ENCODE measurements at places on chromosomes 5 and 9. TPM values are rescaled to one million over a fixed set of nuclear protein-coding genes. Genes with fewer than 3 reads are reported as not detected.

- H3K27ac ChIP-seq, result peak overlapping the region; percentile 69
- H3K4me3 ChIP-seq, result no peak overlapping the region
- peaks cover 51% of the 10 kb centered on the region for H3K4me1 ChIP-seq
- DNase-seq, result peak; percentile 91
- H3K27me3 ChIP-seq, result no peaks in the 10 kb centered on the region
Observed at GRCh38 chr5:72160329-72160728, 53.1 kb downstream of the MAP1B start.

DNA sequence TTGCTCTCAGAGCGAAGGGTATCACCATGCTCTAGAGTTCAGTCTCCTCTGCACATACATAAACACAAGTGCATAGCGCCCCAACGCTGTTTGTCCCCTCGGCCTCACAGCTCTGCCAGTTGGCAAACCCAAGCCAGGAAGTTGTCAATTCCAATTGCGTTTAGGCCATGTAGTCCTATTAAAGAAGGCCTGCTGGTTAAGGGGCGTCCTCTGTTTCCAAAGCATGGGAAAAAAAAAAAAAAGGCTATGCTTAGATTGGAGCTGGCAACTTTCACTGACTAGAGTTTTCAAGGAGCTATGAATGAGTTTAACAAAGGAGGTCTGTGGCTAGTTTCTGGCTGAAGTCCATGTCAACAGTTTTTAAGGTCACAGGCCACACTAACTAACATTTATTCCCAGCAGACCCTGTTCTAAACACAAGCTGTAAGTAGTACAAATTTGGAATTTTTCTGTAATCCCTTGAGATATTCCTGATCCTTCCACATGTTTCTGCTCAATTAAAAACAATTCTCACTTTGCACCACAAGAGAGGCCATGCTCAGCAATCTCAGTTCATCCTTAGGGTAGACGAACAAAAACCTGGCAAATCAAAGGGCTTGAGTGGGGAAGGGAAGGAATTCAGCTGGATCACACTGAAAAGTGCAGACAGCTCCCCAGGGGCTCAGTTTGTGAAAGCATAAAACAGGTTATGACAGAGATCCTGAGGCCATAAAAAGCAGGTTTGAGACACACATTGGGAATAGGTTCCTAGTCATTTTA is 187.7 kb downstream of the DENND1A start:
- H3K27me3 ChIP-seq, result no peaks in the 10 kb centered on the region
- H3K4me3 ChIP-seq, result no peak overlapping the region
- H3K27ac ChIP-seq, result no peak overlapping the region
- H3K4me1 ChIP-seq, result peaks cover 5% of the 10 kb centered on the region
- DNase-seq, result no peak
- no peaks in the 10 kb centered on the region for H3K36me3 ChIP-seq

GRCh38 chr5:135467051-135467625 is 15.0 kb upstream of the TIFAB start:
- DNase-seq, result no peak
- H3K4me3 ChIP-seq, result no peak overlapping the region
- peaks cover 26% of the 10 kb centered on the region for H3K27me3 ChIP-seq

DNA sequence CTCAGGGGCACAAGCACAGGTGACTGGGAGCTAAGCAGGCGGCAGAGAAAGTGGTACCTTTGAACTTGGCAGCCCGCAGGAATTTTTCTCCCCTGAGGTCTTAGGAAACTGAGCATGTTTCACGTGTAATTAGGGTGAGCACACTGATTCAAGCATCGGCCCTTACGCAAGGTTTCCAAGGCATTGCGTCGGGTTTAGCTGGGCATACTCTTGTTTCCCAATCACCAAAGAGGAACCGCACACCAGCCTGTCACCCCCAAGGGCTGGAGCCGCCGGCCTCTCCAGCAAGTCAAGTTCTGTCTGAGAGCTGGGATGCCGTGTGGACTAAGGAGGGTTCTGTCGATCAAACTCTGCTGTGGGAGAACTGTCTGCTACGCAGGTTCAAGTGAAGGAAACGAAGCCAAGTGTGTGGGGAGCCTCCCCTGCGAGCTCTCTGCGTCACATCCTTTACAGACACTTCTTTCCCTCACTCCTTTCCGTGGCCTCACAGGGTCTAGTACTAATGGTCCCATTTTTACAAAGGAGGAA is 53.0 kb downstream of the ERGIC1 start:
- no peak overlapping the region for H3K4me3 ChIP-seq
- DNase-seq, result no peak

DNA sequence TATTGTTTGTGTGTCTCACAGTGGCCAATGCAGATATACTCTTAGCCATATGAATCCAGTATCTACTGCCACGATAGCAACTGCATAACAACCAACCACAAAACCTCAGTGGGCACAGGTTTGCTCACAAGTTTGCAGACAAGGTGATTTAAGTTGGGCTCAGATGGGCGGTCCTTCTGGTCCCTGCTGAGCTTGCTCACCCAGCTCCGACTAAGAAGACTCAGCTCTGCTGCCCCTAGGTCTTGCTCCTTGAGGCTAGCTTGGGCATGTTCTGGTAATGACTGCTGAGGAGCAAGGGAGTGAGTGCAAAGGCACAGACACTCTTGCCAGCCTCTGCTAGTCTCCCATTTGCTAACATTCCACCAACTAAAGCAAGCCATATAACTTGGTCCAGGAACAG is 52.6 kb downstream of the MTX3 start:
- no peak overlapping the region for H3K4me3 ChIP-seq
- DNase-seq, result no peak
- H3K4me1 ChIP-seq, result no peaks in the 10 kb centered on the region
- H3K36me3 ChIP-seq, result no peaks in the 10 kb centered on the region
- H3K27ac ChIP-seq, result no peak overlapping the region
- no peaks in the 10 kb centered on the region for H3K27me3 ChIP-seq

DNA sequence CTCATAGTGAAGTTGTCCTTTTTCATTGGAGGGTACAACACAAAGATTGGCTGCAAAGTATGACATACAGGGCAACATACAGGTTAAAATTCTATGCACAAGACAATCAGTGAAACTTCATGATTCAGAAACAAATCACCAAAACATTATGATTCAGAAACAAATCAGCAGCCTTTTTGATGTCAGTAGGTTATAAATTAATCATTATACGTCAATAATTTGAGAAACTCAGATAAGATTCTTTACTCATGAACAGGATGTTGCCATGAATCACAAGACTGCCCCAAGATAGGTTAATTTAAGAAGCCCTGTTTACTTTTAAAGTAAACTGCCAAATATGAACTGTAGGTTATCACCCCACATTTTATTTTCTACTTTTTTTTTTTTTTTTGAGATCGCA is 62.2 kb upstream of the IL33 start:
- H3K4me1 ChIP-seq, result no peaks in the 10 kb centered on the region
- H3K36me3 ChIP-seq, result no peaks in the 10 kb centered on the region
- H3K27ac ChIP-seq, result no peak overlapping the region
- DNase-seq, result no peak
- no peaks in the 10 kb centered on the region for H3K27me3 ChIP-seq
- no peak overlapping the region for H3K4me3 ChIP-seq

DNA sequence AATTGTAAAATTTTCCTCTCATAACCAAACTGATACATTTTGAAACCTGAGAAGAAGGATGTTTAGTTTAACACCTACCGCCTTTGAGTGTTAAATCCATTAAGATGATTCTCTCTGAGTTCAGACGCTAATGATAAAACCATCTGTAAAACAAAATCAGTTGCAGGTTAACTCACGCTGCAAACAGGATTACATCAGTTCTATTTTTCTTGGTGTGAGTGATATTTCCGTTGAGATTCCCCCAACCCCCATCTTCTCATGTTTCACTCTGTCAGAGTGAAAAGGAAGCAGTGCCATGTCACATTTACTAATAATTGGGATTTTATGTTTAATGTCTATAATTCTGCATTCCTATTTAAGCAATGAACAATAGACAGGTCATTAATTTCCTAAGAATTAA is 146.5 kb downstream of the FANCC start:
- no peak for DNase-seq
- no peaks in the 10 kb centered on the region for H3K36me3 ChIP-seq
- no peaks in the 10 kb centered on the region for H3K27me3 ChIP-seq

GRCh38 chr5:160506006-160507004 is 84.7 kb downstream of the PTTG1 start:
- no peak overlapping the region for H3K27ac ChIP-seq
- no peak overlapping the region for H3K4me3 ChIP-seq
- no peaks in the 10 kb centered on the region for H3K4me1 ChIP-seq
- H3K36me3 ChIP-seq, result no peaks in the 10 kb centered on the region
- no peak for DNase-seq

- no peak for DNase-seq
- H3K36me3 ChIP-seq, result no peaks in the 10 kb centered on the region
- no peaks in the 10 kb centered on the region for H3K4me1 ChIP-seq
- H3K27ac ChIP-seq, result no peak overlapping the region
- H3K4me3 ChIP-seq, result no peak overlapping the region
Observed at GRCh38 chr9:119639287-119639955, 270.2 kb upstream of the BRINP1 start.

DNA sequence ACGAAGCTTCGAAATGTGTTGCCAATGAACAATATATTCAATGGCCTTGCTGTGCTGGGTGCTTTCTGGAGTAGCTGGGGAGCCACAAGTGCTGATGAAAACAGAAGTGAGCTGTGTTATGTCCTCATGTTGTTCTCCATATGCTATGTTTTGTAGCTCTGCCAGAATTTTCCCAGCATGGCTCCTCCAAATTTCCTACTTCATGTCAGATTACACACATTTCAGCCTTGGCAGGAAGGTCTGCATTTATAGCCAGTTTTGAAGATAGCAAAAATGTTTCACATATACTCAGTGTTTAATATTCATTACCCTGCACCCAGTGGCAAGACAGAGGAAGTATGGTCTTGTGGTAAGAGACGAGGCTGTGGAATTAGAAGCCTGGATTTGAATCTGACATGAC is 22.6 kb upstream of the NMUR2 start:
- H3K27ac ChIP-seq, result no peak overlapping the region
- H3K36me3 ChIP-seq, result no peaks in the 10 kb centered on the region
- no peak for DNase-seq
- H3K4me3 ChIP-seq, result no peak overlapping the region
- no peaks in the 10 kb centered on the region for H3K4me1 ChIP-seq

DNA sequence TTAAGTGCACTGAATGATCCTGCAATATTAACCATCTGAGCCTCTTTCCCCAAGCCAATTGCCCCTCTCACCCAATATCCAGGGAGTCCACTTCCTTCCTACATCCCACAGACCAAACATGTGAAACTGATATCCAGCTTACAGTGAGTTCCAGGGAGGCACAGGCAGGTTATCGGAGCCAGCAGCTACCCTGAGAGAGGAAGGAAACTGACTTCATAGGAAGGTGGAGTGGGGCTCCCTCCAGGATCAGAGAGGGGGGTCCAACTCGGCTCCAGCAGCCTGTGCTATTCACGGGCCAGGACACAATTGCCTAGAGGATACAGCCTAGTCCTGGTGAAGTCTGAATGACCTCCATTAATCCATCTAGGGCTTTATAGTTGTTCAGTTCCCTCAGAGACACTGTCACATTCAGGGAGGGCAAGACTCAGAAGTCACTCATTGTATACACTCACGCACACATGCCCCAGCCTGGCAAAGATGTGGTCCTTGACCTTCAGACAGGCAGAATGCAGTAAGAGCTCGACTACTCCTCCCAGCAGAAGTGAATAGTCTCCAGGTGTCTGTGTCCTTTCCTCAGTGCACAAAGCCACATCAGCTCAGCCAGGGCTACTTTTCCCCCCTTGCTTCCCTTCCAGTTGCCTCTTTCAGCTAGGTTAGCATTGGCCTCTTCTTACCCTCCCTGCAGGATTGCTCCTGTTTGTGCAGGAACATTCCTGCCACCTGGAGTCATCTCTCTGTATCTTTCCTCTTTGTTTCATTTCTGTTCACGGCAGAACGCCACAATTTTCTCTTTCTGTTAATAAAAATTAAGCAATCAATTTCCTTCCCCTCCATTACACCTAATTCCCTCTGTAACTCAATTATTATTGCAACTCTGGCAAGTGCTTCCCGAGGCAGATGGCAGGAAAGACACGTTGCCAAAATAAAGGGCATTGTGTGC is 501.7 kb downstream of the ARHGEF28 start:
- H3K27me3 ChIP-seq, result no peaks in the 10 kb centered on the region
- peaks cover 16% of the 10 kb centered on the region for H3K4me1 ChIP-seq
- DNase-seq, result peak; percentile 34

DNA sequence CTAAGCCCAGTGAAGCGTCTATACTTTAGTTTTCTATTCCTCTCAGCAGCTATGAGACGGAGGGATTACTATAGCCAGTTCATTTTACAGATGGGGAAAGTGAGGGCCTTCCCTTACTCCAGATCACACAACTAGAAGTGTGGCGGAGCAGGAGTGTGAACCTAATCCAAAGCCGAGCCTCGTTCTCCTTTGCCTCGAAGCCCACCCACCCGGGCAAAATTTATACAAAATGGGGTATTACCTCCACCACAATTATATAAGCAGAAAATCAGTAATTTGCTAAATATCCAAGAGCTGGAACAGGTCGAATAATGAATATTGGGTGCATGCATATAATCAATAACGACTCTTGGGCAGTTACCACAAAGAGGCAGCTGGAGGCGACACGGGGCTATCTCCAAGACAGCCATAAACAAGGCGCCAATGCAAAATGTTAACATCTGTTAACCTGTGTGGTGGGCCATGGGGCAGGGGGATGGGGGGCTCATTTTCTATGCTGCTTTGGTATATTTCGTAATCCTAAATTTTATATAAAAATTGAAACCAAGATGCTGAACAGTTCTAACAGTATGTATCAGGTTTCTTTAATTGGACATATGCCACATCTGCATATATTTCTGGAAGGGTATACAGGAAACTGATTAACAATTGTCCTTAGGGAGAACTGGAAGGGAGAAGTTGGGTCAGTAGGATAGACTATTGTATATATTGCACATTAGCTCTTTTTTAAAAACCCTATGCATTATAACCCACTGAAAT is 1.2 kb upstream of the RNF44 start:
- peak overlapping the region; percentile 52 for H3K4me3 ChIP-seq
- H3K27ac ChIP-seq, result no peak overlapping the region
- H3K4me1 ChIP-seq, result peaks cover 52% of the 10 kb centered on the region

DNA sequence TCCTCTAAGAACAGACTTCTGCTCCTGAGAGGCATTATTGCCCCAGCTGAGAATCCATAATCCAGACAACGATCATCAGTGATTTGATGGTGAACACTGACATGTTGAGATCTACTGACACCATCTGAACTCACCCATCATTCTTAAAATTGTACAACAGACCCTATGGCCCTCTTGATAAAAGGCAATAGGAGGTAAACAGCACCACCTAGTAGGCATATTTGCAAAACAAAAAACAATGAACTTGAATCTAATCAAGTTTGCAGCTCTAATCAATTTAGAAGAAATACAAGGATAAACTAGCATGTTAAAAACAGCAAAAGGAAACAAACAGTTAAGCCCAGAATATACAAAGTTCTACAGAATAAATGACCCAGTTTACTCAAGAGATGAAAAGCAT is 89.6 kb downstream of the SFXN1 start:
- no peaks in the 10 kb centered on the region for H3K4me1 ChIP-seq
- DNase-seq, result no peak
- H3K4me3 ChIP-seq, result no peak overlapping the region
- H3K36me3 ChIP-seq, result no peaks in the 10 kb centered on the region
- no peak overlapping the region for H3K27ac ChIP-seq

GABRB2 gene
- not detected for total RNA-seq

PCA3 gene
- total RNA-seq, result not detected

ALDH7A1 gene
- 32.9 TPM for total RNA-seq

THBS4 gene
- 0.42 TPM for total RNA-seq

NRG2 gene
- not detected for total RNA-seq

LCN15 gene
- not detected for total RNA-seq

SLC1A1 gene
- 3.9 TPM for total RNA-seq

FOXD4L6 gene
- not detected for total RNA-seq
